Left renal cortex interstitium (tissue), 4 donors: ENCODE measurements at places on chromosomes 5 and 9. TPM values are rescaled to one million over a fixed set of nuclear protein-coding genes. Genes with fewer than 3 reads are reported as not detected.

DNA sequence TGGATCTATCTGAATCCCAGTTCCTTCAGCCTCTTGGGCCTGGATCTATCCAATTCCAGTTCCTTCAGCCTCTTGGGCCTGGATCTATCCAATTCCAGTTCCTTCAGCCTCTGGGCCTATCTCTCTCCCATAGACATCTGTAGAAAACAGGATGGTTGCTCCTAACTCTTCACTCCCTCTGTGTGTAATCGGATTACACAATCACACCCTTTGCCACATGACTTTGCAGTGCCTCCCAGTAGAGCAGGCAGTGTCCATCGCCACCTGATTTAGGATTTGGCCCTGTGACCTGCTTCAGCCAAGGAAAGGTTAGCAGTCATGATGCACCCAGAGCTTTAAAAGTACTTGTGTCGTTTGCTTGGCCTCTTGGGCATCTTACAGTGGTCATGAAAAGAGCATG lies 56.7 kb downstream of the LHX2 start:
- no peak for DNase-seq

Gene PCSK1
- polyA plus RNA-seq, result 0.16 TPM

Gene SLC28A3
- polyA plus RNA-seq, result 0.09 TPM

- DNase-seq, result no peak
Measured at GRCh38 chr5:130706696-130707095, 458.4 kb downstream of the HINT1 start.

DNA sequence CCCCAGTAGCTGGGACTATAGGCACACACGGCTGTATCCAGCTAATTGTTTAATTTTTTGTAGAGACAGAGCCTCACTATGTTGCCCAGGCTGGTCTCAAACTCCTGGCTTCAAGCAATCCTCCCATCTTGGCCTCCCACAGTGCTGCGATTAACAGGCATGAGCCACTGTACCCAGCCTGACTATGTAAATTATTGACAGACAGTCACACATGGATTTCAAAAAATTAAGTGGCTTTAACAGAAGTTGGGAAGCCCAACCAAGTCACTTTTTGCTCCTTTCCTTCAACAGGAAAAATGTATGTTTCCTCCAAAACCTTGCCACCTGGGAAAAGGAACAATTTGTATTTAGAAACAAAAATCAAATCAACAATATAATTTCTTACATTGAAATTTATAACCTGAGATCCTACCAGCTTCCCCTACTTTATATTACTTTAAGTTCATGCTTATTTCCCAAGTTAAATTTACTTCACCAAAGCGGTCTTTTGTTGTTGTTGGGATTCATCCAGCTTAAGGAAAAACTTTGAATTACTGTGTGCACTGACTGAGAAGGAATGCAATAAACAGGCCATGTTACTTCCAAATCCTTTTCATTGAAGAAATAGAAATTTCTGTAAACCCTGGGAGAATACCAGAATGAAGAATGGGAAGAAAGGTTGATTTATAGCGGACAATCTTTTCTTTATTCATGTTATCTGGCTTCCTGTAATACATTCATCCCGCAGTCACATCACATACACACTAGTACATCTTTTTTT lies 8.6 kb downstream of the PCA3 start:
- DNase-seq, result peak; percentile 39

Gene PRRC2B
- polyA plus RNA-seq, result 199 TPM
